ENCODE measurements at places on chromosomes 3 and 15.
A peak's percentile ranks its signal among the peaks of the same experiment; 100 is the strongest.

- H3K36me3 ChIP-seq = no peaks in the 10 kb centered on the region
- H3K27ac ChIP-seq = no peak overlapping the region
- DNase-seq = no peak
- no peak overlapping the region for H3K4me3 ChIP-seq
- no peaks in the 10 kb centered on the region for H3K27me3 ChIP-seq
These were observed 17.3 kb upstream of the SOX14 start for GRCh38 chr3:137746808-137747207.

- no peaks in the 10 kb centered on the region for H3K4me1 ChIP-seq
- H3K27ac ChIP-seq = no peak overlapping the region
- no peaks in the 10 kb centered on the region for H3K36me3 ChIP-seq
- no peak overlapping the region for H3K4me3 ChIP-seq
- no peak for DNase-seq
These were observed 15.3 kb downstream of the PYDC2 start for GRCh38 chr3:191476066-191476772.

DNA sequence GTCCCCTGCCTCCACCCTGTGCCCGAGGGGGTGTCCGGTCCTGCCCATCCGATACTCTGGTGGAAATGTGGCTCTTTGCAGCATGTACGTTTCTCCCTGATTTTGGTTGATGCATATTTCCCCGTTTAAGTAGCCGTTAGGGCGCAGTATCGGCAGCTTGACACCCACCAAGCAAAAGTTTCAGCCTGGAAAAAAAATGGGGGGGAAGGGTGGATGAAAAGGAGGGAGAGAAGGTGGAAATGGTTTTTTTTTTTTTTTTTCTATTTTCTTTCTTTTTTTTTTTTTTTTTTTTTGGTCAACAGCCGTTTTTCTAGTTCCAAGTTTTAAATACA lies 1.3 kb downstream of the RAP2B start:
- H3K4me1 ChIP-seq = peaks cover 62% of the 10 kb centered on the region
- peak overlapping the region; percentile 86 for H3K27ac ChIP-seq
- H3K4me3 ChIP-seq = peak overlapping the region; percentile 99
- no peaks in the 10 kb centered on the region for H3K27me3 ChIP-seq
- H3K36me3 ChIP-seq = peaks cover 47% of the 10 kb centered on the region

DNA sequence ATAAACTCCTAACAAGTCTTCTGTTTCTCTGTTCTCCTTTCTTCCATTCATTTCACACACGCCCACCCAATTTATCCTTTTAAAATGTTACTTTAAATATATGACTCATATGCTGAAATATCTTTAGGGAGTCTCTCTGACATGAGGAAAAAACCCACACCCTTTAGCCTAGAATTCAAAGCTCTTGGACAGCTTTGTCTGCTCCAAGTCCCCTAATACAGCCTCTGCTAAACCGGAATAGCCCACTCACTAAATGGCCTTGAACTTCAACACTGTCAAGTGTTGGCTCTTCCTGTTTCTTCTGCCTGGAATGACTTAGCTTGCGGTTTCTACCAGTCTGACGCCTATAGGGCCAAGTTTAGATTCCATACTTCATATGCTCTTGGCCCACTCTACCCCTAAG lies 3.3 kb upstream of the CD96 start:
- H3K4me1 ChIP-seq = peaks cover 52% of the 10 kb centered on the region
- no peak for DNase-seq
- H3K4me3 ChIP-seq = peak overlapping the region; percentile 80

DNA sequence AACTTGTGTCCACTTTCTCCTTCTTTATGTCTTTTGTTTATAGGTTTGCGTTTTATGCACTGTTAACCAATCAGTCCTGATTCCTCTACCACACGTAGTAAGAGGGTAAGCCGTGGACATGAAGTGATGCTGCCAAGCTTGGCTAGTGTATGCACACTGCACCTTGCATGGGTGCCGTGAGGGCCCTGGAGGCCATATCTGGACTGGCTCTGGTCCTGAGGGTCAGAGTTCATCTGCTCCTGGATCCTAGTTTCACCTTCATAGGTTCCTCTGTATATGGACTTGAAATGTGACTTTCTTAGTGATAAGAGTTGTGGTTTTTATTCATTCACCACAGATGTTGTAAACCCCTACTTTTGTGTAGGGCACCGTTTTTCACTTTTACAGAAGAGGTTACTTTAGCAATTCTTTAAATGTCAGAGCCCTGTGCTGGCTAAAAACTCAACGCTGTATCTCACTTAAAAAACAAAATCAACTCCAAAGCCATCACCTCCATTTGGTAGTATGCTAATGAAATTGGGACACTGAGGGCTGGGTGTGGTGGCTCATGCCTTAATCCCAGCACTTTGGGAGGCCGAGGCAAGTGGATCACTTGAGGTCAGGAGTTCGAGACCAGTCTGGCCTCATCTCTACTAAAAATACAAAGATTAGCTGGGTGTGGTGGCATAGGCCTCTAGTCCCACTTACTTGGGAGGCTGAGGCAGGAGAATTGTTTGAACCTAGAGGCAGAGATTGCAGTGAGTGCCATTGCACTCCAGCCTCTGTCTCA lies 22.9 kb downstream of the SIAH2 start:
- H3K27me3 ChIP-seq = no peaks in the 10 kb centered on the region
- peaks cover 26% of the 10 kb centered on the region for H3K4me1 ChIP-seq
- H3K36me3 ChIP-seq = peaks cover 25% of the 10 kb centered on the region
- no peak for DNase-seq

DNA sequence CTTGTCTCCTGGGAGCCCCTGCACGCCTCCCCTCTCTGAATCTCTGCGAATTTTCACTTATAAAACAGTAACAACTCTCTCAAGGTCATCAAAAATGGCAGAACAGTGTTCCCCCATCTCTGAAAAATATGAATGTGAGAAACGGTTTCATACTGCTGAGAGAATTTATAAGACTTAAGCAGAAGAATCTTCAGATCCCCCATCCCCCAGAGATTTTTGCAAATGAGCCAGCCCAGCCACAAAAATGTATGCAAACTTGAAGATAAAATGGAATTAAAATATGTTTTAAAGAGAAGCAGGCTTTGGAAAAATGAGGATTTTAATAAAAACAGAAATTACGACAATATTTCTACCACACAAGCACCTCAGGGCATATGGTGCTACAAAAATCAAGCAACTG lies 173.0 kb downstream of the STT3B start:
- peaks cover 50% of the 10 kb centered on the region for H3K27me3 ChIP-seq
- no peaks in the 10 kb centered on the region for H3K4me1 ChIP-seq
- no peak overlapping the region for H3K4me3 ChIP-seq
- no peak for DNase-seq
- no peak overlapping the region for H3K27ac ChIP-seq

DNA sequence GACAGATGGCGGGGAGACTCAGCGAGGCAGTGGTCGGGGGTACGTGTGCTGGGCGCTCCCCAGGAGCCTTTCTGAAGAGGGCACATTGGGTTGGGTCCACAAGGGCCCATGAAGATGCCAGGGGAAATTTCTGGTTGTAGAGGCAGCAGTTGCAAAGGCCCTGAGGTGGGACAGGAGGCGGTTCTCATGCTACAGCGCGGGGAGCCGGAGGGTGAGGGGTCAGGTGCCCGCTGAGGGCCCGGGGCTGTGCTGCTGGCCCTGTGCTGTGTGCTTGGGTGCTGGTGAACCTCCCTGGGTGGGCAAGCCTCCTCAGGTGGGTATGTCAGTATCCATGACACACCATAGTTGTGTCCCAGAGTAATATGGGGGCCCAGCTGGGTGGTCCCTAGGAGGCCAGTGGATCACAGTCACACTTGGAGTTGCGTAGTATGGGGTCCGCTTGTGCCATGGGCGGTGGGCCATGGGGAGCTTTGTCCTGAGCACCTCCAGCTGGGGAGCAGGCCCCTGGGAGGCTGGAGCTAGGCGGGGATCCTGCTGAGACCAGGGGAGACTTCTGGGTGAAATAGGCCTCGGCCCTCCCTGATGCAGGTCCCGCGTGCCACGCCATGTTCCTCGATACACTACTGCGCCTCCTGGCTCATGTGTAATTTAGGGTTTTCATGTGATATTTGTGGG lies 44.3 kb downstream of the PLXNA1 start:
- no peak overlapping the region for H3K4me3 ChIP-seq
- H3K4me1 ChIP-seq = no peaks in the 10 kb centered on the region
- DNase-seq = no peak
- no peak overlapping the region for H3K27ac ChIP-seq
- peaks cover 3% of the 10 kb centered on the region for H3K36me3 ChIP-seq

- no peaks in the 10 kb centered on the region for H3K4me1 ChIP-seq
These were observed 32.5 kb downstream of the TM4SF4 start for GRCh38 chr3:149506965-149507364.

DNA sequence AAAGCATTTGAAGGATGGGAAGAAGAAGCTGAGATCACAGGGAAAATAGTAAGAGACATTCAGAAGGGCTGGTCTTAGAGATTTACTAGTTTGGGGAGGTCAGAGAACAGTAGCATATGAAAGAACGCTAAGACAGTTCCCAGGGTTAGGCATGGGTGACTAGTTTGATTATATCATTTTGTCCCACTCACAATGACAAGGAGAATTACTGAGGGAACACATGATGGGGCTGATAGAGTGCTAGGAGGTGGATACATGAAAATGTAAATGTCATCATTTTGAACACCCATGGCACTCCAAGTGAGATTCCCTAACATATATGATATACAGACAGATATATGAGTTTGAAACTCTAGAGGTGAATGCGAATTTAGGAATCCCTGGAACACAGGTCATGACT lies 9.3 kb upstream of the TARS3 start:
- no peak overlapping the region for H3K4me3 ChIP-seq
- H3K36me3 ChIP-seq = no peaks in the 10 kb centered on the region
- no peaks in the 10 kb centered on the region for H3K27me3 ChIP-seq
- H3K4me1 ChIP-seq = peaks cover 3% of the 10 kb centered on the region
- no peak for DNase-seq

DNA sequence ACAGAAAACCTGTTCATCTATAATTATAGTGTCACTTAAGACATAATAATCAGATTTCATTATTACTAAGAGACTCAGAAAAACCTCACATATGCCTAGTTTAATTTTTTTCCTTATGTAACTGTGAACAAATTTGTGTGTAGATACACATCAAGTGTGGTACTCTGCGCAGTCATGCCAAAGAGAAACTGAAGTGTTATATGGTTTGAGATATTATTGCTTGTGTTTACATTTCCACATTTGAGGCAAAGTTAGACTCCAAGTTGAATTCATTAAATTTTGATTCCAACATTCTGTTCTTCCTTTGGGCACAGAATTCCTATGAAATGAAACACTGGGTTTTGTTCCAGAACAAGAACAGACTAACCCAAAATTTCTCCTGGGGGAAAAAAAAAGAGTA lies 2.2 kb downstream of the MBNL1 start:
- no peaks in the 10 kb centered on the region for H3K27me3 ChIP-seq
- DNase-seq = no peak
- peaks cover 39% of the 10 kb centered on the region for H3K4me1 ChIP-seq
- peak overlapping the region; percentile 83 for H3K4me3 ChIP-seq
- H3K36me3 ChIP-seq = peaks cover 62% of the 10 kb centered on the region
- H3K27ac ChIP-seq = peak overlapping the region; percentile 99

GRCh38 chr3:58661836-58662420 lies 4.6 kb downstream of the FAM3D start:
- no peak overlapping the region for H3K27ac ChIP-seq
- DNase-seq = no peak
- no peak overlapping the region for H3K4me3 ChIP-seq
- no peaks in the 10 kb centered on the region for H3K4me1 ChIP-seq
- peaks cover 25% of the 10 kb centered on the region for H3K27me3 ChIP-seq

DNA sequence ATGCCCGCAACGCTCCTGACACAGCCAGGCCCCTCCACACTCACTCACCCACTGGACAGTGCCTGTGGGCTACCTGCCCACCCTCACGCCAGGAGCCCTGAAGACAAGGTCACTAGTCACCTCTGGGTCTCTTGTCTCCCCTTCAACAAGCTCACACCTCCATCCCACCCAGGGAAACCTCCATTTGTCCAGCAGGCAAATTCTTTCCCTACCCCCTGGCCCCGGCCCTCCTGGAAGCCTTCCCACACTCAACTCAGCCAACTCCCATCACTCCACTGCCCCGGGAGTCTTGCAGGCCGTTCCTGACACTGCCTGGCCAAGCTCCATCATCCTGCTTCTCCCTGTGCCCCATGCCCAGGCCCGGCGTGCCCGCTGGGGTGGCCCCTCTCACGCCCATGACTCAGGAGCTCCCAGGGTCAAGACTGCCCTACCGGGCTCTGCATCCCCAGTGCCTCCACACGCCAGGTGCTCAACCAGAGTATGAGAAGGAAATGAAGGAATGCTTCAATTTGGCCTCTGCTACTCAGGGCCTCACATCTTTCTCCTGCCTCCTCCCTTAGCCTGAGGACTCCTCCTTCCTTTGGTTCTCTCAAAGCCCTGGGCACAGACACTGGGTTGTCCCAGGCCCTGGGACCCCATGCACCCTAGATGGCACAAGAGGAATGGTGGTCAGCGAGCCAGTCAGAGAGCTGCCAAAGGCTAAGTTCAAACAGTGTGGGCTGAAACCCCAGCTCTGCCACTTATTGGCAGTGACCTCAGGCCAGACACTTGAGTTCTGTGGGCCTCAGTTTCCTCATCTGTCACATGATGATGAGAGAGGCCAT lies 88.6 kb downstream of the SEC22A start:
- H3K27me3 ChIP-seq = peaks cover 27% of the 10 kb centered on the region
- H3K36me3 ChIP-seq = no peaks in the 10 kb centered on the region
- H3K4me1 ChIP-seq = no peaks in the 10 kb centered on the region
- no peak overlapping the region for H3K4me3 ChIP-seq
- no peak for DNase-seq

DNA sequence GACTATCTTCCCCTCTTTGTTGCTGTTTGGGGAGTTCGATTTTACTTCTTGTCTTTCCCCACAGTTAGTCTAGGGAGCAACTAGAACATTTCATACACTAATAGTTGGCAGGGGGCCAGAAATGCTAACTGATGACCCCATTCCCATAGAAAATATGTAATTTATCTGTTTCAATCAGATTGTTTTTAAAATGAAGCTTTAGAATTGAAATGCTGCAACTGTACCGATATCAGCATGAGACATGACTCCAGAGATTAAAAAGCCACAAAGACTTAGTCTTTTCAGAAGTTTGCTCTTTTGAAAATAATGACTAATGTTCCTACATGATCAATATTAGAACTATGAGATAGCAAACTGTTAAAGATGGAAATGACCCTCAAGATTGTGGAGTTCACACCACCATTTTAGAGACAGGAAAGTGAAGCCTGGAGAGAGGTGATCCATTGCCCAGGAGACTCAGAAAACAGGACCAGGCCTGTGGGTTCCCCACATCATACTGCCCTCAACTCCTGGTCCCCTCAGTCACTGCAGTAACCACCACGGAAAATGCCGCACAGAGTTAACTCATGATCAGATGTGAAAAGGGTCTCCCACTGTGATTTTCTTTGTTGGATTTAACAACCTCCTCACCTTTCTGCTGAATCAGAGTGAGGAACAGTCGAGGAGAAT lies 130.3 kb downstream of the CHDH start:
- H3K4me3 ChIP-seq = no peak overlapping the region
- no peaks in the 10 kb centered on the region for H3K4me1 ChIP-seq
- DNase-seq = no peak
- H3K27ac ChIP-seq = no peak overlapping the region

- H3K4me3 ChIP-seq = no peak overlapping the region
- no peaks in the 10 kb centered on the region for H3K36me3 ChIP-seq
- DNase-seq = no peak
- no peaks in the 10 kb centered on the region for H3K27me3 ChIP-seq
- no peaks in the 10 kb centered on the region for H3K4me1 ChIP-seq
These were observed 248.7 kb downstream of the GABRG3 start for GRCh38 chr15:27219636-27220035.

- DNase-seq = no peak
- no peaks in the 10 kb centered on the region for H3K27me3 ChIP-seq
- H3K36me3 ChIP-seq = no peaks in the 10 kb centered on the region
- H3K4me3 ChIP-seq = no peak overlapping the region
- no peaks in the 10 kb centered on the region for H3K4me1 ChIP-seq
- no peak overlapping the region for H3K27ac ChIP-seq
These were observed 378.9 kb downstream of the GAP43 start for GRCh38 chr3:116002235-116002634.
